Right renal cortex interstitium (tissue), 3 donors: ENCODE measurements at places on chromosomes 4 and X. TPM values are rescaled to one million over a fixed set of nuclear protein-coding genes. Genes with fewer than 3 reads are reported as not detected.

DNA sequence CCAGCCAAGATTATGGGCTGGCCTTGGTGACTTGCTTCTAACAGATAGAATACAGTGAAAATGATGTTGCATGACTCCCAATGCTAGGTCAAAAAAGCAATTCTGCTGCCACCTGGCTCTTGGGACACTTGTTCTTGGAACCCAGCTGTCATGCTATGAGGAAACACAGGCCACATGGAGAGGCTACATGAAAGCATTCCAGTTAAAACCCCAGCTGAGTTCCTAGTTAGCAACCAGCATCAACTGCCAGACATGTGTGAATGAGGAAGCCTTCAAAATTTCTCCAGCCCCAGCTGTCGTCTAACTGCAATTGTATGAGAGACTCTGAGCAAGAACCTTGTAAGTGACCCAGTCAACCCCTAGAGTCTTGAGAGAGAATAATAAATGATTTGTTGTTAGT lies 105.2 kb upstream of the FGF16 start:
- DNase-seq = no peak

The MMRN1 gene
- polyA plus RNA-seq = 2.1 TPM

The NAA15 gene
- 34.7 TPM for polyA plus RNA-seq

The GAB3 gene
- polyA plus RNA-seq = 1.9 TPM

DNA sequence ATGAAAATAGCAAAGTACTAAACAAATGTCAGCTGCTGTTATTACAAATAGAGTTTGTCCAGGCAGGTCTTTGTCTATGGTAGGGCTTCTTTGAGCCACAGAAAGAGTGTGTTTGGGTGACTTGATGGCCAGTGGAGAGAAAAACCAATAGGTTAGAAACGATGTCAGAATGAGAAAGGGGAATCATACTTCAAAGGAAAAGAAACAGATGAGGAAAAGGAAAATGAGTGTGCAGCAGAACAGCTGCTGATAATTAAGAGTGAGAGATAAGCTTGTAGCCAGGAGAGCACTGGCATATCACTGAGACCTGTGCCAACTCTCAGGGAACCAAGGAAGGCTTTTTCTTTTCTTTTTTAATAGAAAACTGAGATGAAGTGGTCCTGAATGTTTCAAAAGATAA lies 257.2 kb downstream of the ARHGAP24 start:
- no peak for DNase-seq

DNA sequence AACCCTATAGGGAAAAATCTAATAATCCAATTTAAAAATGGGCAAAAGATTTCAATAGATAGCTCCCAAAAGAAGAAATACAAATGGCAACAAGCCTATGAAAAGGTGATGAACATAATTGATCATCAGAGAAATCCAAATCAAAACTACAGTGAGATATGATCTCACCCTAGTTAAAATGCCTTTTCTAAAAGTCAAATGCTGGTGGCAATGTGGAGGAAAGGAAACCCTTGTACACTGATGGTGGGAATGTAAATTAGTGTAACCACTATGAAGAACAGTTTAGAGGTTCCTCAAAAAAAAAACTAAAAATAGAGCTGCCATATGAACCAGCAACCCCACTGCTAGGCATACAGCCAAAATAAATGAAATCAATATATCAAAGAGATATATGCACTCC lies 44.5 kb downstream of the STPG2 start:
- DNase-seq = no peak

DNA sequence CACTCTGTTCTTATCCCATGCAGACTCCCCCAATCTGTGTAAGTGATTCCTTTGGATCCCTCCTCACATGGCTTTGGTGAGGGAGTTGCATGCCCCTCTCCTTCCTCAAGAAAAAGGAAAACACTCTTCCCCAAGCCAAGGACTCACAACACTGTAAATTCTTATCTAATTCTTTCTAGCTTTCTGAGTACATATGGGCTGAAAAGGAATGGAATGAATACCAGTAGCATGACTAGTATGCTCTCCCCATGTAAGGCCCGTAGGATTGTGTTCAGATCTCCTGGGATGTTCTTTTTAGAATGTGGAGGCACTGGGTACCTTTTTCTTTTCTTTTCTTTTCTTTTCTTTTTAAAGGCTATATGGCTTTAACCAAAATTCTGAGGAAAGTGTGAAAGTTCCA lies 17.0 kb upstream of the MAGED1 start:
- DNase-seq = no peak

The KIT gene
- polyA plus RNA-seq = 17.8 TPM

- DNase-seq = no peak
Observed at GRCh38 chrX:119708936-119709335, 16.0 kb upstream of the SEPTIN6 start.

The LRP2BP gene
- polyA plus RNA-seq = 2.9 TPM

- DNase-seq = no peak
Observed at GRCh38 chr4:40524366-40525041, 105.2 kb downstream of the RBM47 start.

DNA sequence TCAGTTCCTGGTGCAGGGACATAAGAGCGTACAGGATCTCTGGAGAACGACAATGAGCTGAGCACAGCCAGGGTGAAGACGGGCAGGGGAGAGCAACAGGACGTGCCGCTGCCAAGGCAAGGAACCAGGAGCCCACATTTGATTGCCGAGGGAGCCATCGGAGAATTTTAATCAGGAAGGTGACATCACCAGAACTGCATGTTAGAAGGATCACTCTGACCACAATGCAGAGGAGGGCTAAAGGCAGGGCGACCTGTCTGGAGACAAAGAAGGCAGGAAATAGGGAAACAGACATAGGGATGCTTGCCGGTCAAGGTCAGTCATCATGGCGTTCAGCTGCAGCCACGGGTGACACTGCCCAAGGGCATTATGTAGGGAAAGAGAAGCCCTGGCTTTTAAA lies 81.4 kb downstream of the RBM47 start:
- no peak for DNase-seq

The ZFYVE28 gene
- polyA plus RNA-seq = 1.8 TPM

- no peak for DNase-seq
Observed at GRCh38 chrX:110665223-110666002, 130.2 kb downstream of the CHRDL1 start.

The ZCCHC18 gene
- 4.1 TPM for polyA plus RNA-seq

The ZCCHC12 gene
- 1.3 TPM for polyA plus RNA-seq

The EMCN gene
- 143 TPM for polyA plus RNA-seq

DNA sequence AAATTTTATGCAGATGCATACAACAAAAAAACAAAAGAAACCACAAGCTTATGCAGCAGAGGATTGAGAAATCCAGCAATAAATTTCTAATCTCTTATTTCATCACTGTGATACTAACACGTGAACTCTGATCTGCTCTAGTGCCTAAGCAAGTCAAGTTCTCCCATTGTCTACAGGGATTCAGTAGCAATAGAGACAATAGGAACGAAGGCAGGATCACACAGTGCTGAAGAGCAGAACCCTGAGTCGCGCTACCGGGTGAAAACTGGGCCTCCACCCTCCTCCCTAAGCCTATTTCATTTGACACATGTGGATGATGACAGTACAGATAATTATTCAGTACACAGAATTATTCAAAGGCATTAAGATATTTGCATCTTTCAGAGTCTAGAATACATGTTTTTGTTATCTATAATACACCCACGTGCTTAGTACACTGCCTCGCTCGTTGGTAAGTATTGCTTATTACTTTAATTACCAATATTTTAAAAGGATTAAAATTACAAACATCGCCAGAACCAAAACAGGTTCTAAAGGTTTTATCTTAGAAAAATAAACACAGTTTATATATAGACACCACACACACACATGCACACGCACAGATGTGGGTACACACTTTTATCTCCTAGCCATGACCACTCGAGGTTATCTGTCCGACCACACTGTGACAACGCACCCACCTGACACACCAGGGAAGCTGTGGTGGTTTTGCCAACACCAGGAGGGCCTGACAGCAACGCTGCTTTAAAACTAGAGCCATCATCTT lies 60.1 kb downstream of the RFC1 start:
- no peak for DNase-seq
